IMR-90 (cell line): ENCODE measurements at places on chromosomes 5 and 9. TPM values are rescaled to one million over a fixed set of nuclear protein-coding genes. Genes with fewer than 3 reads are reported as not detected.

The ANKDD1B gene
- 0.28 TPM in 1 of 2 replicates, not detected in the other for total RNA-seq

The HTR4 gene
- not detected in 2 replicates for total RNA-seq

The TMC1 gene
- not detected in 2 replicates for total RNA-seq

The LCN2 gene
- total RNA-seq = not detected in 2 replicates

The CD14 gene
- 0.18 TPM in 1 of 2 replicates, not detected in the other for total RNA-seq

The GRM6 gene
- total RNA-seq = not detected in 2 replicates

The FAM120A gene
- 65.8 and 75.1 TPM in 2 replicates for total RNA-seq

The LURAP1L gene
- total RNA-seq = 6.1 and 7.2 TPM in 2 replicates

GRCh38 chr9:90141723-90142122 is 500.9 kb downstream of the DIRAS2 start:
- DNase-seq = peak; percentile 29

GRCh38 chr9:136694163-136694871 is 7.1 kb upstream of the AGPAT2 start:
- peak; percentile 18 for DNase-seq

DNA sequence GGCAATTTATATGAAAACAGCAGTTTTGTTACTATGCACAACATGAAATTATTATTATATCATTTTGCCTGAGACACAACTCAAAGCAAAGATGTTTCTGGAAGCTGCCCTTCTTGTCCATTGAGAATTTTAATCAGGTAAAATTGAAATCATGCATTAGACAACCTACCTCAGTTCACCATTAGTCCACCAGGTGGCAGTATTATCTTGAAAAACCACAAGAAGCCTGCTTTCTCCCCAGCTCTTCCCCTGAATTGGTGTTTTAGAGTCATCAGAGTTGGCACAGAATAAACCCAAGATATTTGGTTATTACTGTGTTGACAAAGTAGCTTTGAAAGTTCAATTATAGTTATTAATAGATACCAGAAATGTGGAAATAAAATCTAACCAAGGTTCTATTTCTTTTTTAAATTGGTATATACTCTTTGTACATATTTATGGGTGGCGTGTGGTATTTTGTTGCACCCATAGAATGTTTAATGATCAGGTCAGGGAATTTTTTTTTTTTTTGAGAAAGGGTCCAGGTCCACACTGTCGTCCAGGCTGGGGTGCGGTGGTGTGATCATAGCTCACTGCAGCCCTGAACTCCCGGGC is 25.7 kb downstream of the UTP15 start:
- peak; percentile 90 for DNase-seq

- no peak for DNase-seq
Measured at GRCh38 chr9:132239518-132239917, 77.7 kb downstream of the NTNG2 start.

DNA sequence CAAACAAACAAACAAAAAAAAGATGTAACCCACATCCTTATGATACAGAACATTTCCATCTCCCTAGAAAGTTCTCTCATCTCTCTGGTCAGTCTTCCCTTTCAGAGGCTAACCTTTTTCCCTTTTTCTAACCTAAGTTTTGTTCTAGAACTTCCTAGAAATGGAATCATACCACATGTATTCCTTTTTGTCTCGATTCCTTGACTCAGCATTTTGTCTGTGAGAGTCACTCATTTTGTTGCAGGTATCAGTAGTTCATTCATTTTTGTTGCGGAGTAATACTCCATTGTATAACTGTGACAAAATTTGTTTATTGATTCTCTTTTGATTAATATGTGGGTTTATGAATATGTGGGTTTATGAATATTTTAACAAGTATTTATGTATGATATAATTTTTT is 400.0 kb upstream of the PDE4D start:
- no peak for DNase-seq

- DNase-seq = no peak
Measured at GRCh38 chr9:91935805-91936514, 14.1 kb downstream of the ROR2 start.

DNA sequence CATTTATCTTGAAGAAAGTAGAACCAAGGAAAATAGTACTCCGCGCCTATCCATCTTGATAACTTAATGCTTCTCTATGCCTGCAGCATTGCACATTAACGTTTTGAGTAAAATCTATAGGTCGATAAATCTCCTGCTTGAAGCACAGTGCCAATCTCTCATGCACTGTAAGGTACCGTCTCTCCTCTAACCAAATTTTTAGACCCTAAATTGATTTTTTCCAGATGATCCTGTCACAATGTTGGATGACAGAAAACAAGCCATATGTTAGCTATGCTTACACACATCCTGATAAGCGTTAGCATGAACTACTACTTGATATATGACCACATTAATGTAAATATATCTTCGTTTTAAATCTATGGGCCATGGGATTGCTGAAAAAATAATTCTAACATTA is 723.8 kb upstream of the CDH6 start:
- DNase-seq = no peak

DNA sequence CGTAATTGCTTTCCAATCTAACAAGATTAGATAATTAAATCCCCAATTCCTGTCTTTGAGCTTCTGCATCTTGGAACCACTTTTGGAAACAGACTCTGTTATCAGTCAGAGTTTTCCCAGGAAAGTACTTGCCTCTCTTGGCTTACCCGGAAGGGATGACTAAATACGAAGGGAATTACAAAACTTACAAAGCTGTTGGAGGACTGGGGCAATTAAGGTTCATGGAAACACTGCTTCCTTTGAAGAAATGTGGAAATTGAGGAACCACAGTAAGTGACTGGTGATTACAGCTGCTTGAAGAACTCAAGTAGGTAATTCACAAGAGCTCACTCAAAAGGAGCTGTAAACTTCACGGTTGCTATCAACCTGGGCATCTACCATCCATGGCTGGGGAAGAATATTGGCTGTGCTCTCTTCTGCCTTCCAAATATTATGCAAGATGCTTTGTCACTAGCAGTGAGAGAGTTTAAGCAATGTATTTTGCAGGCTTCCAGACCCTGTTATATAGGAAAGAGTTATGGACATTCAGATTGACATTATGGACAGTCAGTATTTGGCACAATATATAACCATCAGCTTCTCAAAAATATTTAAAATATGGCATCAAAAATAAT is 104.6 kb upstream of the MAN2A1 start:
- DNase-seq = no peak

- DNase-seq = no peak
Measured at GRCh38 chr5:168939156-168939800, 360.1 kb upstream of the PANK3 start.

GRCh38 chr9:106829666-106830408 is 33.1 kb upstream of the ZNF462 start:
- no peak for DNase-seq

GRCh38 chr9:88753691-88754367 is 218.9 kb downstream of the NXNL2 start:
- DNase-seq = peak; percentile 77

DNA sequence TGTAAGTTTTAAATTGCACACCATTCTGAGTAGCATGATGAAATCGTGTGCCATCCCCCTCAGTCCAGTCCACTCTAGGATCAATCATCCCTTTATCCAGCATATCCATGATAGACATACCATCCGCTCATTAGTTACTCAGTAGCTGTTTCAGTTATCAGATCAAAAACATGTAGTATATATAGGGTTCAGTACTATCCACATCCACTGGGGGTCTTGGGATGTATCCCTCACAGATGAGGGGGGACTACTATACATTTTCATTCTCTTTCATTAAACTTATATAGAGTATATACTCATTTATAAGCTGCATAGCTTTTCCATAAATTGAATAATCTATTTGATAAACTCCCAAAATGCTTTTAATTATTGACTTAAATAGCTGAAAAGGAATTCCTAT is 67.6 kb downstream of the MEIKIN start:
- DNase-seq = no peak

DNA sequence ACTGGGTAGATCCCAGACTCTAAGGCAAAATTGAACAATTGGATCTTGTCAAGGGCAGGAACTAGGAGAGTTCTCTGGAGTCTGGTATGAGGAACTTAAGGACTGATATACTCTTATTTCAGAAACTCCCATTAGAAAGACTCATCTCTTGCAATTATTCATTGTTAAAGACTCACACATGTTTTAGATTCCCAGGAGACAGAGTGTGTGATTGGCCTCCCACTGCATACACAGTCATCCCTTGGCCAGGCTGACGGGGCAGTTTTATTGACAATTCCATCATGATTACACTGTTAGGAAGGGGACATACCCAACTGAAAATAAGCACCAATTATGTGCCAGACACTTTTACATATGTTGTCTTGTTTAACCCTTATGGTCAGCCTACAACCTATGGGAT is 347.2 kb downstream of the DMAC1 start:
- peak; percentile 81 for DNase-seq

- peak; percentile 71 for DNase-seq
Measured at GRCh38 chr5:134140530-134141201, 26.2 kb downstream of the TCF7 start.

DNA sequence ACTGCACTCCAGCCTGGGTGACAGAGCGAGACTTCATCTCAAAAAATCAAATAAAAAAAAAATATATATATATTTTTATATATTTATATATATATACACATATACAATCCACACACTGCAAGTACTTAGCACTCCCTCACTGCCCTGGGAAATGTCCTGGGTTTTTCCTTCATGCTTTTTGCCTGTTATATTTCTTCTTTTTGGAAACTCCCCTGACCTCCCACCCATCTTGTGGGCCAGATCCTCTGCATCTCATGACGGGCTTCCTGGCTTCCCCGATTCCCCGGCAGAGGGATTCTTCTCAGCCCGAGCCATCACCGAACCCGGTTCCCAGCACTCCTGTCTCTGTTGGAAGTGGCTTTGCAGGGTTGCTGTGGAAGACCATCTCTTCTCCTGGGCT is 39.5 kb upstream of the NCS1 start:
- DNase-seq = no peak

DNA sequence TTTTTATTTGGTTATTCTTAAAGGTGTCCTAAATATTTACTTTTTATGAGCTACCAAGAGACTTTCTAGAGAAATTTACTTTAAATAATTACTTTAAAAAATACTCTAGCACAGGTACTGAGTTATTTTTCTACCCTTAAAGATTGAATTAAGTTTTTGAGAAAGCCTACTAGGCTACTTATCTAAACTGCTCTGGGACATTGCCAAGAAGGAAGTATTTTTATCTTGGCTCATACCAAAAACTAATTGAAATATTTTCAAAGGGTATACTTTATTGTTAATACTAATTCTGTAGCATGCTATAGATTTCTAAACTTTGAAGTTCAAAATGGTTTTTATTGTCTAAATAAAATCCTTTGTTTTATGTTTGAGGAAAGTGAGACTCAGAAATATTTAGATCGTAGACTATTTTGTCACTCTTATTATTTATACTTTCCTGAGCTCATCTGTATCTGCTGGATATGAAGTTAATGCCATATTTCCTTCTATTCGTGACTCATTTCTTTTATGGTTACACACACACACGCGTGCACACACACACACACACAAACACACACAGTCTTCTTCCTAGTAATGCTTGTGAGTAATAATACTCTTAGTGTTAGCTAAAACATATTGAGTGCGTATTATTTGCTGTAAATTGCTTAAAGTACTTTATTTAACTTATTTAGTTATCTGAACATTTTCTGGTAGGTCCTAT is 89.5 kb downstream of the MAN2A1 start:
- DNase-seq = peak; percentile 37

DNA sequence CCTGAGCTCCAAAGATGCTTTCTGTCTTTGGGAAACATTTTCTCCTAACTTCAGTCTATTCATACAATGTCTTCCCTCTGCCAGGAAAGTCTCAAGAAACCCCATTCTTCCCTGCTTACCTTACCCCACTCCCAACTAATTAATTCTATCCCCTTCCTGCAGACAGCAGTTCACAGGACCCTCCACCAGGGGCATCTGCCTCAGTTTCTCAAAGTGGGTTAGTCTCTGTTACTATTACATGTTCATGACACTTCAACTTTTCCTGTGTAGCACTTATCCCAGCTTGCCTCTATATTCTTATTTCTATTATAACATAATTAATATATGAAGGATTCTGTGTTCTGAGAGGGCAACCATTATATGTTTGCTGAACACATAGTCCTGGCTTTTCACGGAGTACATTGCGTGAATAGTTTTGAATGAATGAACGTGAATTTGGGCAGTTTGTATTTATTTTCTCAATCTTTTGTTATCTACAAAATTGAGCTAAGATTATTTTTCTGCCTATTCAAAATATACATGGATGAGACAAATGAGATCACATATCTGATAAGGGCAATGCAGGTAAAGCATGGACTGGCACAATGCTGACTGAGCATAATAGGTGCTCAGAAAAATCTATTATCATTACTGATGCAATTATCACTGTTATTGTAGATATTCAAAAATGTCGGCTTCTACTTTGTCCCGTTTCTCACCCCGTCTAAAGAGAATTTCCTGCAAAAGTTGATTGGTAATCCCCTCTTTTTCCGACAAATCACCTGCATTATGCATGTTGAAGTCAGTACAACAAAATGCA is 341.1 kb downstream of the BRINP1 start:
- DNase-seq = no peak

DNA sequence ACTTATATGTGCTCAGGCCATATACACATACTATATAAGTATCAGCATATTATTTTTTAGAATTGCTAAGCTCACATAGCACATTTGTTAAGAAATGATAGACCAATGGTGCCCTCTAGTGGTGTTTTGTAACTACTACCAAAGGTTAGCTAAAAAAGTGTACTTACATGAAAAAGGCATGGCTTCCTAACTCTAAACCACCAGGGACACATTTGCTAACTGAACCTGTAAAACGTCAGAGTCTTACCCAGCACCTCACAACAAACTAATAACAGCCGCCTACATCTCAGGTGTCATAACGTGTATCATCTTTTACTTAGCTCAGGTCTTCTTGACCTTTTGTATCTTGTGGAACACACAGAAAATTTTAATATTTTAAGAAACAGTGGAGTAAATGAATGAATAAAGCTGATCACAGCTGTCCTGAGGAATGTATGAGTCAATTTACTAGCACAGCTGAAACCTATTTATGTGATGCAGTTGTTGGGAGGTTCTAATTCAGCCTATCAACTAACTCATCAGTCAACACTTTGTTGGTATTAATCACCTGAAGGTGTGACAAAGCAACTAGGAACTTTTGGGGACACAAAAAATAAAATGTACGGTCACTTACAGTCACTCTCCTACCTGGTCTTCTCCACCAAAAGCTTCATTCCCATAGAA is 72.9 kb downstream of the BAAT start:
- peak; percentile 84 for DNase-seq

- DNase-seq = no peak
Measured at GRCh38 chr9:36938617-36939016, 95.5 kb downstream of the PAX5 start.

DNA sequence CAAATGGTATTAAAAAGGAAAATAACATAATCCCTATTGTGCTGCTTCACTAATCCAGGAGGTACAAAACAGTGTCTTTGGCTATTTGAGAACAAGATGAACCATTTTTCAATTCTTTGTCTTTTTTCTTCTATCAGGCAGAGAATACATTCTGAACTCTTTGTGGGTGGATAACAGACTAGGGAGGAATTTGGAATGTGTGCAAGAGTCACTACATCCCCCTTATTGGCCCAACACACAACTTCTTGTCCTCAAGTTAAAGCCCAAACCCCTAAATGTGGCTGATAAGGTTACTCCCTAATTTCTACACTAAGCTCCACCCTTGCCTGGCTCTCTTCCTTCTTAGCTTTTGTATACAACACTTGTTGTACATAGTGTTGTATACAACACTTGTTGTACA is 342.7 kb upstream of the RFX3 start:
- DNase-seq = no peak

GRCh38 chr5:10533226-10533625 is 30.6 kb upstream of the ANKRD33B start:
- no peak for DNase-seq
